ENCODE measurements at places on chromosomes 7 and 10.

GRCh38 chr7:92732316-92733036 is 103.9 kb downstream of the CDK6 start:
- DNase-seq = no peak

DNA sequence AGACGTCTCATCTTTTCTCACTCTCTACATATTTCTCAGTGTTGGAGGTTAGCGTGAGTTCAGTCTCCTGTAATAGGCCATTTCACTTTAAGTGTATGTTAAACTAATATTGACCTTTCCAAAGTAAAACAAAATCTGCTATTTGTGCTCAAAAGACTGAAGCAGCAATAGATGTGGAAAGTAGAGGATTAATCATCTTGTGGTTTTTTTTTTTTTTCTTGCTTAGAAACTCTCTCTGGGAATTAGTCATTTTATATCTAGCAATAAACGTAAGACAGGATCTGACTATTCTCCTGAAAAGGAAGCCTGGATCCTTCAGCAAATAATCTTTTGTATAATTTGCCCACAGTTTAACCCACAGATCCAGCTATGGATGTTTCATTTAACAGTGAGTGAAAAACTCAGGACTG is 81.7 kb downstream of the NRP1 start:
- no peak for DNase-seq

DNA sequence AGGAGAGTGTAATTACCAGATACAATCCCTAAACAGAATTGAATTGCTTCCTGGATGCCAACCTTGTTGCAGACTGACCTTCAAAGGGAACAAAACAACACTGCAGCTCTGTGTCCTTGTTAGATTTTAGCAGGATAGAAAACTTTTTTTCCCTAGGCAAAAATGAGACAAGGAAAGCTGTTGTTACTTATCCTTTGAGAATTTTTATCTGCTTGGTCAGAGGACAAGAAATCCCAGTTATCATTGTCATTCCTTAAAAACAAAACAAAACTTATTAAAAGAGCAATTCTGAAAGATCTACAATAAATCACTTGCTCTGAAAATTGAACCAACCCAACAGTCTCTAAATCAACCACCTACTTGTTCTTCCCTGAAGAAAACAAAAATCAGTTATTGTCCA is 652.6 kb downstream of the REEP3 start:
- no peak for DNase-seq

DNA sequence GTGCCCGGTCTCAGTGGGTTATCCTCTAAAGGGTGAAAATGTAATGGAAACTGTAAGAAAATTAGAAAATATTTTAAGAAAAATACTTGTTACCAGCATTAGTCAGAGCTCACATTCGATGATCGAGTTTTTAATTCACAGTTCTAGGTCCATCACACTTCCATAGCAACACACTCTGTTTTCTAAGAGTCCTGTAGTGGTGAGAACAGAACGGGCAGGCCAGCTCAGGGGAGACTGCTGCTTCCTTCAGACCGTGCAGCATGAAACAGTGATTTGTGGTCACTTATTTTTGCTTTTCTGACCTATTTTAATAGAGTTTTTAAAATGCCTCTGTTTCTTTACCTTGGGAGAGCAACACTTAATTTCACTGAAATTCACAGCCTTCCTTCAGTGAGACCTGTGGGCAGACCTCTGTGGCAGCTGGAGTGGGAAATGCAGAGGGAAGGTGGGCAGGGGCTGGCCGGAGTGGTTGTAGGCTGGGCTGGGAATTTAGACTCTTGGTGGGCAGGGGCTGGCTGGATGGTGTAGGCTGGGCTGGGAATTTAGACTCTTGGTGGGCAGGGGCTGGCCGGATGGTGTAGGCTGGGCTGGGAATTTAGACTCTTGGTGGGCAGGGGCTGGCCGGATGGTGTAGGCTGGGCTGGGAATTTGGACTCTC is 1.5 kb downstream of the SUN1 start:
- no peak for DNase-seq

GRCh38 chr7:85480666-85481065 is 293.8 kb upstream of the SEMA3D start:
- no peak for DNase-seq

GRCh38 chr10:132723330-132723970 is 62.5 kb downstream of the NKX6-2 start:
- no peak for DNase-seq

DNA sequence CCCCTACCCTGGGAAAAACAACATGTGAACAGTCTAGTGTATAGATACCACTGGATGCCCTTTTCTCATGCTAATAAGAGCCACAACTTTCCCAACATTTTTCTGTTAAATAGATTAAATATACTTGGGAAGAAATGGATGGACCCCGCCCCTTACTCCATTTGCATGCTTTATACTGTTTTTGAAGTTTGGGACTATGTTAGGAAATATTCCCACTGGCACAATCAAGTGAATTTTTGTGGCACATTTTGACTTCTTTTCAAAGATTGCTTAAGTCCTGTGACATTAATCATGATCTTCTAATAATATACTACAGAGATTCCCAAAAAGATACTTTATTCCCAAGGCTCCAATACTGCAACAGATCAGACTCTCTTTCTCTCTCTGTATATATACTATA is 216.6 kb downstream of the TWIST1 start:
- no peak for DNase-seq

GRCh38 chr10:43038783-43039623 is 37.9 kb upstream of the RET start:
- no peak for DNase-seq

All from GM13976 (cell line).